HFFc6 (cell line): ENCODE measurements at places on chromosomes 7 and 10.

GRCh38 chr7:23129036-23129435, 23.5 kb downstream of the KLHL7 start:
- no peak for DNase-seq

- DNase-seq, result no peak
Observed at GRCh38 chr7:142602756-142603155, 146.5 kb upstream of the PRSS1 start.

- DNase-seq, result no peak
Observed at GRCh38 chr7:157096286-157097055, 42.3 kb upstream of the UBE3C start.

GRCh38 chr10:75655791-75656451, 224.5 kb downstream of the LRMDA start:
- DNase-seq, result no peak

DNA sequence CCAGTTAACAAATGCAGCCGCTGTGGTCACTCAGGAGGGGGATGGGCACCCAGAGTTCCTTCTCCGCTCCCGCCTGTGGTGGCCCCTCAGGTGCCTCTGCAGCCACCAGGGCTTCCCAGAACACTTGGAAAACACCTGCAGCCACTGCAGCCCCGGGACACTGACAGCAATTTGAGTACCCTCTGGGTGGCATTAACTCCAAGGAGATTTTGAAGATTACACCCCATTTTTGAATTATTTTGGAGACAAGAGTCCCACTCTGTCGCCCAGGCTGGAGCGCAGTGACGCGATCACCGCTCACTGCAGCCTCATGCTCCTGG, 32.2 kb downstream of the IL15RA start:
- DNase-seq, result no peak

- no peak for DNase-seq
Observed at GRCh38 chr10:70820976-70821750, 5.4 kb downstream of the SGPL1 start.

DNA sequence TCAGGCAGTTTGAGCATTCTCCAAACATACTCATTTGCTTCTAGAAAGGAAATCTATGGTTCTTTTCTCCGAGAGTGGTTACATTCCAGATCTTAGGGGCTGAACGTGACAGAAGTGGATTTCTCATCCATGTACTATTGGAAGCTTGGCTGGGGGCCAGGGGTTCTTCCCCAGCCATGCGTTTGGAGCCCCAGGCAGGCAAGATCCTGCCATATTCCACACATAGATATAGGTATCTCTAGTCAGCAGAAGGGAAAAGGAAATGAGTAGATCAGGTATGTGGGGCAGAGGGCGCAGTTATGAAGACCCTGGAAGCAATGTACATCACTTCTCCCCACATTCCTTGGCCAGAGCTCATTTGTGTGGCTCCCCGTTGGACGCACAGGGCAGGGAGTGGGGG, 299.8 kb downstream of the CCDC3 start:
- peak; percentile 12 for DNase-seq

DNA sequence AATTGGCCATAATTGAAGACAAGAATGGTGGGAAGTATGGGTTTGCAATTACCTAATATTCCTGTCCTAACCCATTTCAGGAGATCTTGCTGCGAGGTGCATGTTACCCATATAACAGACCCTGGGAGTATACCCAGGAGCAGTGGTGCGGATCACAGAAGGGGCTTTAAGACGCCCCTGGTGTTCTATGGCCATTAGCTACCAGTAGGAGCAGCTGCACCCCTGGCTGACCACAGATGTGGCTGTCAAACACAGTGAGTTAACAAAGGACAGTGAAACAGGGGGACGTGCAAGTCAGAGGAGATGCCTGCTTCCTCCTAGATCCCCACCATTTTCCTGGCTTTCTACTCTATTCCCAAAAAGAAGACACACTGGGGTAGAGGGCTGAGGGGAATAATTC, 25.2 kb downstream of the AOC1 start:
- DNase-seq, result no peak

GRCh38 chr7:105461518-105461917, 60.6 kb downstream of the PUS7 start:
- DNase-seq, result no peak

- no peak for DNase-seq
Observed at GRCh38 chr7:28144266-28144665, 36.3 kb downstream of the JAZF1 start.

- DNase-seq, result no peak
Observed at GRCh38 chr7:66505531-66506451, 122.9 kb upstream of the KCTD7 start.

DNA sequence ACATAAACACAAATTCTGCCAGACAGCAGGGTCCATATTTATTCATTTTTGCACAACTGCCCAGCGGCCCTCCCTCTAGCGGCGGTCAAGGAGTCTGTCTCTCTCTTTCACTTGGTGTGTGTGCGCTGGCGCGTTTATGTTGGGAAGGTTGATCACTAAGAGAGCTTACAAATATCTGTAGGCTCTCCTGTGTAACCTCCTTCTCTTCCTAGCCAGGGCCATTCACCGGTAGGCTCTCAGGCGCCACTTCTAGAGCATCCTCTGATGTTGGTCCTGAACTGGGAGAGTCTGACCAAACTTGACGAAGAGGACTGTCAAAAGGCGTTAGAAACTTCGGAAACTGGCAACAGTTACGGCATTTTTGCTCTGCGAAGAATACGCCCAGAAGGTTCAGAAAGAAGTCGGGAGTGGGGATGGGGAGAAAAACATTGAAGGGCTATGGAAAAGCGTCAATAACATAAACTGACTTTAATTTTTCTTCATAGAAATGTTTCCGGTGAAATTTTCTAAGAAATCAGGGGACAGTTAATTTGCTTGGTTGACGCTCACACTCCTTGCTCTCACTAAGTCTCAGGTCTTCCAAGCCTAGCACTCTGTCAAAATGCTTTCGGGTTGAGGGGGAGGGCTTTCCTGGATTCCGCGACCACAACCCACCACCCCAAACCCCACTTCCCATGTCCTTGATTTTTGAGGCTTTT, 731.1 kb downstream of the ZWINT start:
- no peak for DNase-seq

GRCh38 chr10:64219271-64220025, 698.2 kb downstream of the REEP3 start:
- DNase-seq, result no peak

- no peak for DNase-seq
Observed at GRCh38 chr10:103049237-103049636, 131.1 kb downstream of the CNNM2 start.

DNA sequence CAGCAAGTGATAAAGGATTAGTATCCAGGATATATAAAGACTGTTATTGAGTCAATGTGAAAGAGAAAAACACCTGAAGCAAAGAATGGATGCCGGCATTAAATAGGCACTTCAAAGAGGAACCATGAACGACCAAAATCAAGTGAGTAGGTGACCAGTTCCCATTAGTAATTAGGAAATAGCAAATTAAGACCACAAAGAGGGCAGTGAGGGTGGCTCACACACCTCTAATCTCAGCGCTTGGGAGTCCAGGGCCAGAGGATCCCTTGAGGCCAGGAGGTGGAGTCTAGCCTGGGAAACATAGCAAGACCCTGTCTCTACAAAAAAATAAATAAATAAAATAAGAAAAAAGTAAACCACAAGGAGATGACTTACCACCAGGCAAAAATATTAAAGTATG, 1.5 kb upstream of the ANTXRL start:
- no peak for DNase-seq

GRCh38 chr10:78556705-78557432, 511.9 kb upstream of the ZMIZ1 start:
- no peak for DNase-seq

DNA sequence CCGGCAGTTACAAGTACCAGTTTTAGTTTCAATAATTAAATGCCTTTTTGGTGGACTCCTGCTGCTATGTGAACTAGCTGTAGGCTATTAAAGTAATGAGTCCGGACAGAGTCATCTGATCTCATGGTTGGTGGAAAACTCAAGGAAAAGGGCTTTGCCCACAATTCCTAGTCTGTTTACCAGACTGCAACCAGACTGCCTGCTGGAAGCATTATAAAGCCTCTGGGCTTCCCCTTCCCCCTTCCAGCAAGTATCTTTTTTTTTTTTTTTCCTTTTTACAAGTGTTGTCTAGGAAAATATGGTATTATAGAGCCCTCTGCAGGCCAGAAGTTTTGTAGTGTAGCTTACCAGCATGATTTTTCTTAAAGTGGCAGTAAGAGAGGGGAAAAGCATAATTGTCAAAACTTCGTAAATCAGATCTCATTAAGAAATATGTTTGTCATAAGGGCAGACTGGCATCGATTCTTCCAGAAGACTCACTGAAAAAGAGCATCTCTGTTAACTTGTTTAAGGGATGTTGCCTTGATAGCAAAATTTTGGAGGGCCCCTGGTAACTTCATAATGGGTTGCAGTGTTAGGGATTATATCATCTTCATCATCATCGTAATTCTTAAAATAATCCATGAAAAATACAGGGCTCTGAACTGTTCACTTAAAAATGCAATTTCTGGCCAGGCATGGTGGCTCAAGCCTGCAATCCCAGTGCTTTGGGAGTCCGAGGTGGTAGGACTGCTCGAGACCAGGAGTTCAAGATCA, 181.3 kb downstream of the TAX1BP1 start:
- peak; percentile 94 for DNase-seq

- DNase-seq, result peak; percentile 62
Observed at GRCh38 chr10:78224602-78225001, 190.9 kb downstream of the RPS24 start.

- DNase-seq, result no peak
Observed at GRCh38 chr7:2851497-2851896, 7.4 kb upstream of the GNA12 start.

- peak; percentile 77 for DNase-seq
Observed at GRCh38 chr10:48309711-48310226, 3.3 kb downstream of the MAPK8 start.

GRCh38 chr10:118106426-118106825, 59.7 kb upstream of the RAB11FIP2 start:
- DNase-seq, result no peak

- no peak for DNase-seq
Observed at GRCh38 chr10:500876-501275, 188.6 kb downstream of the DIP2C start.

- DNase-seq, result no peak
Observed at GRCh38 chr7:31019509-31019908, 32.6 kb upstream of the ADCYAP1R1 start.

DNA sequence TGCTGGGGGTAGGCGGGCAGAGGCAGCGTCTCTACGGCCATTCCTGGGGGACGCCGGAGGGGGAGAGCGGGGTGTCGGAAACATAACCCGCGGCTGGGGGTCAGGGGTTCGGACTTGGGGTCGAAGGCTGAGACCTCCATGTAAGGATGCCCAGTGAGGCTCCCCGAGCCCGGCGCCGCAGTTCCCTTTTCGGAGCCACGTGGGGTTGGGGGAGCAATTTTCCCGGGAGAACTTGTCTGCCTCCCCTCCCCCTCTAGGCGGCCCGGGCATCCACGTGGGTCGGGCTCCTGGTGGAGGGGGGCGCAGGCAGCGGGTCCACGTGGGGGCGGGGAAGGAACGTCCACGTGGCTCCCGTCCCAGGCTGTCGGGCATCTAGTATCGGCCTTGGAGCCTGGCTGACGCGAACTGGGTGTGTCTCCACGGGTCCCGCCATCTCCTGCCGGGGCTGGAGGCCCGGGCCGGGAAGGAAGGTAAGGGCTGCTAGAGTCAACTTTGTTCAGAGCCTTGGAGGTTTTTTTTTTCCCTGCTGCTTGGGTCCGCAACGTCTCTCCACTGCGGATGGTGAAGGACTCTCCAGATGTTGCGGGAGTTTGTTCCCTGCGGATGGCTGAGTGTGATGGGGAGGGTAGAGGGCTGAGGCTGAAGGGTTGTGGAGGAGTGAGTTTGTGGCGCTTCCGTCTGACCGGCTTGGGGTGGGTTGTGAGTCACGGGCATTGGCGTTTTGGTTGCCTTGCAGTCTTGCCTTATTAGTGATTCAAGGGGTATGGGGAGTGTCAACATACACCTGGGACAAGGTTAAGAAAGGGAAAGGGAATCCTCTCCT, 744 bp downstream of the PPRC1 start:
- peak; percentile 71 for DNase-seq

DNA sequence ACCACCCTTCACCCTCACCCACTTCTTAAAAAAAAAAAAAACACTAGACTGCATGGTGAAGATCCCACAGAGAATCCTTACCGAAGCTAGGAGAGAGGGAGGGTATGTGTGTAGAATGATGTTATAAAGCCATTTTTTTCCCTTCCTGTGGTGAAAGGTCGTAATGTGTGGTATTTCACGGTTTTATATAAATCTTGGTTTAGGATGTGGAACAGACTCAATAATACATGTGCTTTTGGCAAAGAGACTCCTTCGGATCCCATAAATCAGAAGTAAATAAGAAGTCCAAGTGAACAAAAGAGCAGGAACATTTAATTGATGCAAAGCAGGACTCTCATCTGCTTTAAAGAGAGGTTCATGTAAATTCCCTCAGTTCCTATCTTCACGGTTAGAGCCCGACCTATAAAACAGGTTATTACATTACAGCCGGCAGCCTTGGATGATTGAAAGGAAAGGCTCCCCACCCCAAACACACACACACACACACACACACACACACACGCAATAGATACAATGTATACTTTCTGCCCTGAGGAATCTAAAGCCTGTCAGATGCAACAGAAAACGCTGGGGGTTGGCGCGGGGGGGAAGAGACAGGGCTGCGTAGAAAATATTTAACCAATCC, 8.8 kb downstream of the DLX5 start:
- no peak for DNase-seq

DNA sequence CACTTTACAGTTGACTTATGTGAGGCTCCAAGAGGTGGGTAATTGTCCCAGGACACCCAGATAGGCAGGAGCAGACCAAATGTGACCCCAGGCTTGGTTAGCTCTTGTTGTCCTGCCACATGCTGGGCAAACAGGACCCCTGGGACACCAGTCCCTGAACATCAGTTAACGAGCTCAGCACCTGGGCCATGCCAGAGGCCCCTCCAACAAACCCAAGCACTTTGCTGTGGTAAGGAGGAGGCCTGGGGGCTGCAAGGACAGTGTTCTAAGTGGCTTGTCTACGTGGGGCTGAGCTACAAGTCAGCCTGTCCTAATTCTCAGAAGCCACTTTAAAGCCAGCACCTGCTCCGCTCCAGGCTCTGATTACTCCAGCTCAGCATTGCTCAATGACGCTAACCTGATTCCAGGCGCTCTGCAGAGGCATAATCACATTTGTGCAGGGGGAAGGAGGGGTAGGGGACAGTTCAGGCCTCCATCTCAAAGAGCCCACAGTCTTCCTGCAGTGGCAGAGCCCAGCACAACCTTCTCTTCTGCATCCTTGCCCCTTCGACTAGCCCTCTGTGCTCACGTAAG, 57.2 kb downstream of the DDC start:
- DNase-seq, result no peak

GRCh38 chr7:74371381-74372341, 82.0 kb upstream of the GTF2IRD1 start:
- DNase-seq, result no peak

DNA sequence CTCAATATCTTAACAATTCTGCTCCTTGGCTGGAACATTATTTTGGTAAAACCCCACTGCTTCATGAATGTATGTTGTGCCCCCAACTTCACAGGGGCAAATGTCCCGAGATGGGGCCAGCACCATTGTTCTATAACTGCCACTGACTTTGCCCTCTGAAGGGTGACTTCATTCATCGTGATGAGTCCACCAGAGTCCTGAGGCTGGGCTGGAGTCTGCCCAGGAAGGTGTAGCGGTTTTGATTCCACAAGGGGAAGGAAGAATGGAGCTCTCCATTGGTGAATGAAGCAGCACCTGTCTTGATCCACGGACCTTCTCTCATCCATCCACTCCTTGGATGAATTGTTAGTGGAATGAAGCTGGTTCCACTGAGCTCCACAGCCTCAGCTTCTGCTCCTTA, 18.4 kb downstream of the AKR1B1 start:
- no peak for DNase-seq

- DNase-seq, result no peak
Observed at GRCh38 chr10:58896229-58896628, 280.2 kb upstream of the PHYHIPL start.

- no peak for DNase-seq
Observed at GRCh38 chr7:8499128-8499527, 65.7 kb downstream of the NXPH1 start.
